ENCODE measurements at places on chromosomes 7 and 10. TPM values are rescaled to one million over a fixed set of nuclear protein-coding genes. Genes with fewer than 3 reads are reported as not detected.

ZNF365 gene
- total RNA-seq: 1.8 TPM

FAM25C gene
- not detected for total RNA-seq

GNAT3 gene
- total RNA-seq: not detected

PCDH15 gene
- total RNA-seq: not detected

AGFG2 gene
- total RNA-seq: 9.9 TPM

TMEM26 gene
- total RNA-seq: not detected

SCART1 gene
- total RNA-seq: 5.2 TPM

EBF3 gene
- total RNA-seq: not detected

GPR15LG gene
- not detected for total RNA-seq

TRA2A gene
- total RNA-seq: 246 TPM

CLRN3 gene
- not detected for total RNA-seq

IDI2 gene
- not detected for total RNA-seq

SPDYE9 gene
- not detected for total RNA-seq

KCNH2 gene
- 1.9 TPM for total RNA-seq

FASTK gene
- total RNA-seq: 82.2 TPM

C10orf71 gene
- total RNA-seq: not detected

CDK14 gene
- 0.47 TPM for total RNA-seq

MYO3A gene
- not detected for total RNA-seq

TMEM72 gene
- not detected for total RNA-seq

SPDYE2B gene
- total RNA-seq: not detected

FKBP6 gene
- total RNA-seq: not detected

GNG11 gene
- total RNA-seq: not detected

HABP2 gene
- total RNA-seq: not detected

ZNF655 gene
- total RNA-seq: 146 TPM

CCDC146 gene
- total RNA-seq: 10.5 TPM

ASZ1 gene
- total RNA-seq: not detected

CAV2 gene
- not detected for total RNA-seq

PNLIPRP2 gene
- not detected for total RNA-seq

GCK gene
- total RNA-seq: 0.71 TPM

SDK1 gene
- 1.1 TPM for total RNA-seq

PLCE1 gene
- total RNA-seq: not detected

SPACDR gene
- 0.64 TPM for total RNA-seq

UNCX gene
- total RNA-seq: not detected

PAPSS2 gene
- total RNA-seq: not detected

HOXA7 gene
- not detected for total RNA-seq

EIF3B gene
- total RNA-seq: 166 TPM

CROT gene
- 8.6 TPM for total RNA-seq

SNX10 gene
- 5.8 TPM for total RNA-seq

SH2B2 gene
- 0.95 TPM for total RNA-seq

DNA2 gene
- total RNA-seq: 3.7 TPM

RFC2 gene
- 8.5 TPM for total RNA-seq

NEURL1 gene
- total RNA-seq: 1.1 TPM

ANXA8 gene
- total RNA-seq: not detected

BRAT1 gene
- total RNA-seq: 24.1 TPM

DPP6 gene
- total RNA-seq: not detected

DNAAF5 gene
- 4.8 TPM for total RNA-seq

FAM24B gene
- 7.1 TPM for total RNA-seq

TFEC gene
- total RNA-seq: not detected

ALOX5 gene
- total RNA-seq: 4.2 TPM

SLC18A3 gene
- not detected for total RNA-seq

AKR1E2 gene
- total RNA-seq: 26.0 TPM

TOMM7 gene
- 503 TPM for total RNA-seq

LRRD1 gene
- total RNA-seq: not detected

AQP1 gene
- 0.22 TPM for total RNA-seq

RBP3 gene
- total RNA-seq: not detected

UNC5B gene
- 0.03 TPM for total RNA-seq

LMBR1 gene
- 61.9 TPM for total RNA-seq

TMEM176A gene
- not detected for total RNA-seq

Data from CD4-positive, alpha-beta T cell (primary cell).